Activated CD8-positive, alpha-beta memory T cell treated with anti-CD3 and anti-CD28 coated beads for 1 hour (primary cell): ENCODE measurements at places on chromosomes 7 and 10.

- no peak for DNase-seq
Measured at GRCh38 chr7:130901209-130901783, 167.3 kb upstream of the KLF14 start.

DNA sequence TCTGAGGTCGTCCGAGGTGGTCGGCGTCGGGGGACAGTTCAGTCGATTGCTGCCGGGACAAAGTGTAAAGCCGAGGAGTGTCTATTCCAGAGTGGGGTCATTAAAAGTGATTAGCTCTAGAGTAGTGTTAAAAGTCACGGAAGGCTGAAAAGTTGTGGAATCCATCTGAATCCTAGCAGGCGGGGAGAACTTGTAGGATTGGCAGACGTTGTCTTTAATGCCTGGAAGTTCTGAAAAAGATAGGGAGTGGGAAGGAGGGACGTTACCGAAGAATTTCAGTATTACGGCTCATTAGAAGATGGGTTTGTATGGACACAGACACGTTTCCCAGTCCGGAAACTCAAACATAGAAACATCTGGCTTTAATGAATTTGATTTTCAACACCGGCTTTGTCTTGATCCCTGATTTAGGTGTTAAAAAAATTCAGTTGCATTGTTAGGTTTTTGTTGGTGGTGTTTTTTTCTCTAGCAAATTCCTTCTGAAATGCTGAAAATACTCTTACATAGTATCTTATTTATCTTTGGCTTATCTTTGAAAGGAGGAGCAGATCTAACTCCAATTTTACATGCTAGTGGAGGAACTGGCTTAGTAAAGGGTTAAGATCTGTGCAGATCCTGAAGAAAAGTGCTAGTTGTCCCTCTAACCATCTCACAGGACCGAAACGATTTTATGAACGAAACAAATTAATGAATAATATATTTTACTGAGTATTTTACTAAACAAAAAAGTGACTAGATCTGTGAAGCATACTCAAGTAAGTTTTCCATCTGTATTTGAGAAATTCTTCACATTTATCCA lies 900 bp downstream of the MKLN1 start:
- no peak for DNase-seq

DNA sequence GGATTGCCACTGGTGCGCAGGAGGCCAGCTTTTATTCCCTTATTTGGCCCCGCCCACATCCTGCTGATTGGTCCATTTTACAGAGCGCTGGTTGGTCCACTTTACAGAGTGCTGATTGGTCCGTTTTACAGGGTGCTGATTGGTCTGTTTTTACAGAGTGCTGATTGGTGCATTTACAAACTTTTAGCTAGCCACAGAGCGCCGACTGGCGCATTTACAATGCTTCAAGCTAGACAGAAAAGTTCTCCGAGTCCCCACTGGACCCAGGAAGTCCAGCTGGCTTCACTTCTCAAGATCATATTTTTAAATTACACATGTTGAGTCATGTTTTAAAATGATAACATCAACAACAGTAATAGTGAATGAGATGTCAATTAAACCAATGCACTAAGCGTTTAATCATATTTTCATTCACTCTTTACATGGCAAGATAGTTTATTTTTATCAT lies 128.3 kb downstream of the CUBN start:
- DNase-seq = no peak

DNA sequence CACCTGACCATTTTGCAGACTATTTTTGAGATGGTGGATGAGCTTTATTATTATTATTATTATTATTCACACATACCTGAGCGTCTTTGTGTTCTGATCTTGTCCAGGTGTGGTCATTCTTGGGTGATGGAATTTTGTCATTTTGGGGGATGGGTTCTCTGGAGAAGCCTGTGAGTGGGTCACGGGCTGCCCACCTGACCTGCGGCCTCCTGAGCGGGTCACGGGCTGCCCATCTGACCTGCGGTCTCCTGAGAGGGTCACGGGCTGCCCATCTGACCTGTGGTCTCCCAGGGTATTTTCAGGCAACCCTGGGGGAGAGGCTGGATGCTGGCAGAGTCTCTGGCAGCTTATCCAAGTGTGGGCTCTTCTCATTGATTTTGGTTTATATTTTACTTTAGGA lies 7.3 kb downstream of the SCART1 start:
- no peak for DNase-seq

- no peak for DNase-seq
Measured at GRCh38 chr10:103717341-103718246, 137.8 kb downstream of the SH3PXD2A start.

GRCh38 chr10:57818522-57818921 lies 449.2 kb downstream of the IPMK start:
- DNase-seq = no peak

DNA sequence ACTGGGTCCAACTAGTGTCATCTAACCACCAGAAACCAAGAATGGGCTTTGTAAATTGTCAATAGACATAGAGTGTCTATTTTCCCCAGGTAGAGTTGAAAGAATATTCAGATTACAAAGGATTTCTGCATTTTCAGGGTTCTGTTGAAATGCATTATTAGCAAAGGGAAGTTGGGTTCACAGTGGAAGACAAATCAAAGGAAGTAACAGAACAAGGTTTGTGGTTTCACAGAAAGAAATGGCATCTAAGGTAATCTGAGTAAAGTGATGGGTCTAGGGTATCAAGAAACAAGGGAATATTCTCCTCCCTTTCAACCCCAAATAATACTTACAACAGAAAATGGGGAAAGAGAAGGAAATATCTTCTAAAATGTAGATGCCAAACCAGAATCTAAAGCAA lies 25.8 kb downstream of the CEP41 start:
- DNase-seq = no peak
